PC-9 (cell line): ENCODE measurements at places on chromosomes 1 and 21.
A peak's percentile ranks its signal among the peaks of the same experiment; 100 is the strongest.

- no peak for DNase-seq
Measured at GRCh38 chr1:45666836-45667235, 19.5 kb downstream of the GPBP1L1 start.

GRCh38 chr1:200028586-200029034, 1.1 kb downstream of the NR5A2 start:
- DNase-seq, result no peak

DNA sequence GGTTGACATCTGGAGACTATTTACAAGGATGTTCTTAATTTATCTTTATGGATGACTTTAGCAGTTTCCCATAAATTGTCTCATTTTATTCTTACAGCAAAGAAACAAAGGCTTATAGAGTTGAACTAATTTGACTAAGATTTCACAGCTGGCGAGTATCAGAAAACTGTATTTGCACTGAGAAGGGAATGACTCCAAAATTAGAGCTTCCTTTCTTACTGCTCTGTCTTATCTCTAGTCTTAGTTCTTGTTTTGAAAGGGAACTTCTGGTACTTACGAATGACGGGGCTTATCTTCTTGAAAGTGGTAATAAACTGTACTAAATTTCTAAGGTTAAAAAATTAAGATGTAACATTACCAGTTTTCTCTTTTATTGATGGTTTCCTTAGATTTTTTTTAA, 13.6 kb downstream of the CNST start:
- DNase-seq, result no peak

GRCh38 chr1:24337455-24337854, 18.3 kb downstream of the GRHL3 start:
- DNase-seq, result no peak

GRCh38 chr1:7249516-7249915, 464.3 kb downstream of the CAMTA1 start:
- no peak for DNase-seq

DNA sequence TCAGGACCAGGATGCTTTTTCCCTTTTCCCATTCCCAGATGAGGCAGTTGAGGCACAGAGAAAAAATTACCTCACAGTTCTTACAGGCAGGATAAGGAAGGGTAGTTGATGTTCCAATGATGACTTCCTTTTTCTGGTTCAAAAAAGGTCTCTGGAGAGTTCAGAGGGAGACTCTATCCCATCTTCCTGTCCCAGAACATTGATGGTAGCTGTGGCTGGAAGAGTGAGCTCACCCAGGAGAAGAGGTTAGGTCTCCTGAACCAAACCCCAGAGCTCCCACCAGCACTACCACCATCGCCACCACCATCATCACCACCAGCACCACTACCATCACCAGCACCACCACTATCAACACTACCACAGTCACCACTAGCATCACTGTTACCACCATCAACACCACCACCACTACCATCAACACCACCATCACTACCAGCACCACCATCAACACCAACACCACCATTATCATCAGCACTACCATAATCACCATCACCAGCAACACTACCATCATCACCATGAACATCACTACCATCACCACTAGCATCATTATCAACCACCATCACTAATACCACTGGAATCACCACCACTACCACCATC, 105.5 kb upstream of the RUNX3 start:
- no peak for DNase-seq

- DNase-seq, result no peak
Measured at GRCh38 chr1:2115702-2116341, 65.6 kb downstream of the PRKCZ start.

GRCh38 chr1:170674986-170675385, 11.1 kb downstream of the PRRX1 start:
- no peak for DNase-seq

- no peak for DNase-seq
Measured at GRCh38 chr1:33260439-33260838, 4.1 kb downstream of the ZNF362 start.

- no peak for DNase-seq
Measured at GRCh38 chr1:200275816-200276453, 133.9 kb downstream of the ZNF281 start.

DNA sequence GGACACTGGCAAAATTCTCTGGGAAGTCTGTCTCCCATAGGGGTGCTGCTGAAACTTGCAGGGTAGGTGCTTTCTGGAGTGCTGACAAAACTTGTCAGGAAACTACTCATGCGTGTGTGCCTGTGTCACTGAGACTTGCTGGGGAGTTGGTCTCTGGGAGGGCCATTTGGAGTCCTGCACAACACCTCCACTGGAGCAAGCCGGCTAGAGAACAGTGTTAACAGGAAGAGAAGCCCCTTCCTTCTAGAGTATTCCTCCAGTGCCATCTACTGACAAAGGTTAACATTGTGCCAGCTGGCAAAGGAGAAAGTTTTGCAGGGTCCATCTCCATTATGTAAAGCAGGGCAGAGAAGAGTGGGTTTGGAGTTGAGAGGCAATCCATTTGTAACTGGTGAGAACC, 30.0 kb downstream of the ZMYM4 start:
- DNase-seq, result no peak

- no peak for DNase-seq
Measured at GRCh38 chr1:204697893-204698292, 12.4 kb upstream of the LRRN2 start.

- DNase-seq, result no peak
Measured at GRCh38 chr1:207030522-207031009, 2.0 kb downstream of the C1orf116 start.

DNA sequence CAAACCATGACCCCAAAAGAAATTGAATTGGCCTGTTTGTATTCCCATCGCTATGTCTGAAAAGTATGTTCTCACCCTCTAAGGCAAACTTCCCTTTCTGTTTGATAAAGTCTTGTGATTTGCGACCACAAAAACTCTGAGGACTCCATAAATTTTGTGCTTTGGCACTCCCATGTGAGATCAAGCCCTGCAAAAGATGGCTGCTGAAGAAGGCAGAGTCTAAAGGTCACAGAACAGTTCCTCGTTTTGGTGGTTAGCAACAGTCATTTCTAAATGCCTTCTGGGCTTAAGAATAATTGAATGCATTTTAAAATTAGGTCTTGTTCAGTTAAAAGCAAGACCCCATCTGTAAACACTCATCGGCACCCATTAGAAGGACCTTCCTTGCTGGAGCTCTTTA, 441.6 kb downstream of the OMA1 start:
- DNase-seq, result no peak

- no peak for DNase-seq
Measured at GRCh38 chr1:3968851-3969250, 68.8 kb upstream of the C1orf174 start.

GRCh38 chr1:167713330-167714081, 8.3 kb upstream of the MPZL1 start:
- DNase-seq, result no peak

- DNase-seq, result peak; percentile 52
Measured at GRCh38 chr1:201191653-201192260, 1.1 kb downstream of the IGFN1 start.

- peak; percentile 96 for DNase-seq
Measured at GRCh38 chr1:234658138-234658537, 48.2 kb upstream of the IRF2BP2 start.

GRCh38 chr21:45419162-45419561, 14.2 kb downstream of the COL18A1 start:
- DNase-seq, result no peak

DNA sequence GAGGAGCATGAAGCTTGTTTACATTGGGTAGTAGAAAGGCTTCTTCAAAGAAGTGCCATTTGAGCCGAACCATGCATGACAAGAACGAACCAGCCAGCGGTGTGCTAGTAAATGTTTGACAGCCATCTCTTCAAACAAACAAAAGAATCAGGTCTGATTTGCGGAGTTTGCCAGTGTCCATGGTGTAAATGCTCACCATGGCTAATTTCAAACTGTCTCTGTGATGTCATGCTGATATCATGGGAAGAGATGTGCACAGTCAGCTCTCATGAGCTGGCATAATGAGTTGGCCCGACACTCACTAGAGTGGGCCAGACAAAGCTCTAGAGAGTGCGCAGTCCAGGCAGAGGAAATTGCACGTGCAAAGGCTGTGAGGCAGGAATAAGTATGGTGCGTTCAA, 101.1 kb downstream of the KAZN start:
- DNase-seq, result no peak

DNA sequence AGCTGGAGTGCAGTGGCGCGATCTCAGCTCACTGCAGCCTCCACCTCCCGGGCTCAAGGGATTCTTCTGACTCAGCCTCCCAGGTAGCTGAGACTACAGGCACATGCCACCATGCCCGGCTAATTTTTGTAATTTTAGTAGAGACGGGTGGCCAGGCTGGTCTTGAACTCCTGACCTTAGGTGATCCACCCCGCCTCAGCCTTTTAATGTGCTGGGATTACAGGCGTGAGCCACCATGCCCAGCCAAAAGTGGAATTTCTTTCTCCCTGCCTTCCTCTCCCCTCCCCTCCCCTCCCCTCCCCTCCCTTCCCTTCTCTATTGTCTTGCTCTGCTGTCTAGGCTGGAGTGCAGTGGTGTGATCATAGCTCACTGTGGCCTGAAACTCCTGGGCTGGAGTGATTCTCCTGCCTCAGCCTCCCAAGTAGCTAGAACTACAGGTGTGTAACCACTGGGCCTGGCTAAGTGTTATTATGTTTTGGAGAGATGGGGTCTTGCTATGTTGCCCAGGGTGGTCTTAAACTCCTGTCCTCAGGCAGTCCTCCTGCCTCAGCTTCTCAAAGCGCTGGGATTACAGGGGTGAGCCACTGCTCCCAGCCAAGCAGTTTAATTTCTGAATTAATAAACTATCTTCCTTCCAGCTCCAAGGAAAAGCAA, 10.0 kb upstream of the MACF1 start:
- no peak for DNase-seq

GRCh38 chr1:40183055-40183710, 22.0 kb downstream of the RLF start:
- no peak for DNase-seq

DNA sequence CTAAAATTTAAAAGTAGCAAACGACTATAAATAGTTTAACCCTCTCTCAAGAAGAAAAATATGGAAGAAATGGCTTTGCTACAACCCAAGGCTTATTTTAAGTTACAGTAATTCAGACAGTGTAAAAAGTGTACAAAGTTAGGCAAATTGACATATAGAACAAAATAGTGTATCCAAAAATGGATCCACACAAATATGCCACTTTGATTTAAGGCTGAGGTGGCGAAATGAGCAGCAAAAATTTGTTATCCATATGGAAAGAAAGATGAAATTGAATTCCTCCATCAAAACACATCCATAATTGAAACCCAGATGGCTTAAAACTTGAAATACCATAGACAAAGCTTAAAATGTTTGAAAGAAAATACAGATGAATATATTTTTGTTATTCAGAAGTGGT, 540.8 kb downstream of the BRINP3 start:
- DNase-seq, result no peak

DNA sequence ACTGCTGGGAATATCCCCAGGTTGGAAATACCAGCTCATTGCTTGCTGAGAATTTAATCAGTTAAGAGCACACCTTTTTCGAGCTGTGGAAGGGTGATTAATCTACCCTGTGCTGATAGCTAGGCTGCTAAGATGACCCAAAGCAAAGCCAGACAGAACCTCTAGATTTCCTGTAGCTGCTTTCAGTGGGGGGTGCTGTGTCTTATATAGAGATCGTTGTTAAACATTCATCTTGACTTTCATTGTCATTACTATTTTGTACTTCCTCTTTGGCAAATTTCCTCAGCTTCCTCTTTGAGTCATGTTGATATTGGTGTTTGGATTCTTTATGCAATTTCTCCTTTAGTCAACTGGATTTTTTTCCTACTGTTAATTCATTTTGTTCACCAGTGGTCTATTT, 155.3 kb downstream of the DISC1 start:
- no peak for DNase-seq

DNA sequence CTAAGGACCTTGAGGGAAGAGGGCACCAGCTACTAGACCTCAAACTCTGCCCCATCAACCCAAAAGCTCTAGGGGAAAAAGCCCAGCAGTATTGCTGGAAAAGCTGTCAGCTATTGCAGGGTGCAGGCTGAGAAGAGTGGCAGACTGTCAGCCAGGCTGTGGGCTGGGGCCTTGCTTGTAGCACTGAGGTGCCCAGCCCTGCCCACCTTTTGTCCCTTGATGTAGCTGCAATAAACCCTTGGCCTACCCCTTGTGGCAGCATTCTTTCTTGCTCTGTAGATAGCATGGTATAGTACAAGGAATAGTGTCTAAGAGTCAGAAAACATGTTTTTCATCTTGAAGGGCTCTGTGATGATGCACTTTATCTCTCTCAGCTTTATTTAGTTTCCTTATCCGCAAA, 39.4 kb downstream of the CDC14A start:
- DNase-seq, result no peak

DNA sequence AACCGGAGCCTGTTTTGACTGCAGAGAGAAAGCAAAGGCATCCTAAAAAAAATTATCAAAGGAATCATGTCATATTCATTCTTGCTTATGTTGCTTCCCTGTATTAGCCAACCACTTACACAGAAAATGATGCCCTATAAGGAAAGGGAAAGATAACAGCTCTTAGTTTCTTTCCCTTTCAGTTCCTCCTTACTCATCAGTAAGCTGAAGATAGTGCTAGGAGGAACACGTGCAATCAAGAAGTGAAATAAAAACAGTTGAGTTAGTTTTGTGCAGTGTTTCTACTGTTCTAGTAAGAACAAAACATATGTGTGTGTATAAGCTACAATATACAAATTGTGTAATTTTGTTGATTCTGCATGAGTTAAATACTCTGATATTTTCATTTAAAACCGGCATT, 45.3 kb upstream of the MTF2 start:
- DNase-seq, result no peak

- no peak for DNase-seq
Measured at GRCh38 chr1:200437556-200438203, 27.8 kb upstream of the ZNF281 start.

DNA sequence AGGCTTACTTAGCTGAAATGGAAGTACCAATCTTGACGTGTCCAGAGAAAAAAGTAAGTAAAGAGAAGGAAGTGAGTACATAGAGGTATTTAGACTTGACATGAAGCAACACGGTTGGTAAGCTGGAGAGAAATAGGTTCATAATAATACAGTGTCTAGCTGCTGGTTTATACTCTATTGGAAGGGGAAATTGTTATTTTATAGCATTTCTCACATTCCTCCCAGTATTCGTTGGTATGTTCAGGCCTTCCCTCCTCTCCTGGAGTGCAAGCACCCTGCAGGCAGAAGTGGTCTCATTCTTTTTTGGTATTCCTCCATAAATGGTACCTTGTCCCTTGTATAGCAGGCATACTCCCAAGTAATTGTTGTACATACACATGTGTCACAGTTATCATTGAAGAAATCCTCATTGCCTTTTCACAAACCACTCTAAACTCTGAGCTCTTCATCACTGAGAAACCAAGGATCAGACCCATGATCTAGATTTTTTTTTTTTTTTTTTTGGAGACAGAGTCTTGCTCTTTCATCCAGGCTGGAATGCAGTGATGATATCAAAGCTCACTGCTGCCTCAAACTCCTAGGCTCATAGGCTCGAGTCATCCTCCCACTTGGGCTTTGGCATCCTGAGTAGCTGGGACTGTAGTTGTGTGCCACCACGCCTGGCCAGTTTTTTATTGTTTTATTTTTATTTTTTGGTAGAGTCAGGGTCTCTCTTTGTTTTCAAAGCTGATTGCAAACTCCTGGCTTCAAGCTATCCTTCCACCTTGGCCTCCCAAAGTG, 9.8 kb upstream of the IPO9 start:
- no peak for DNase-seq
